ENCODE measurements at places on chromosomes 6 and 20.
A peak's percentile ranks its signal among the peaks of the same experiment; 100 is the strongest.

GRCh38 chr6:3518356-3519190 is 61.7 kb upstream of the SLC22A23 start:
- peak; percentile 55 for DNase-seq

DNA sequence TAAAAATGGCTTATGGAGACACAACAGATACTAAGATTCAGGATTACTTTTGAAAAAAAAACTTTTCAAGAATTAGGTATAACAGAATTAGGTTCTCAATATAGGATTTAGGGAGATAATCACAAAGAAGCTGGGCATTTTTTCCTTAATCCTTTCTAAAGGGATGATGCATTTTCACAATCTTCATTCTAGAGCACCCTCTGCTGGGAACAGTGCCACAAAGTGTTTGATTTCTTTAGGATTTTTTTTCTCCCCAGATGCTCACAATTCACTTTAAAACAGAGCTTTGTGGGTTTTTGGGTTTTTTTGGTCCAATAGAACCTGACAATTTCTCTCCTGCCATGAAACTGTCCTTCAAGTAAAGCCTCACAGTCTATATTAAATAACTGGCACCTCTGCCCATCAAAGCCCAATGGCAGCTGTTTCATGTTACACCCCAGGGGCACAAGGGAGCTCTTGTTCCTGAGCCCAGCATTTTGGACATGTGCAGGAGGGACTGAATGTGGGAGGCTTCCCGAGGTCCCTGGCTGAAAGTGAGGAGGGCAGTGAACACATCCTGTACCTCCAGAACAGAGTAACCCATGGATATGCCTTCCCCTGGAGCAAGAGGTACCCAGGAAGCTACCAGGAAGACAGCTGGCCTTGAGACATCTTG is 39.7 kb downstream of the PREP start:
- DNase-seq, result no peak

GRCh38 chr20:44187054-44187771 is at the start of gene JPH2:
Gene JPH2, minus strand, starts transcription at chr20:44187188. Its CDS starts 483 bp downstream, at chr20:44186705.
- DNase-seq, result peak; percentile 36

GRCh38 chr6:83270971-83271719 is 78.0 kb downstream of the RWDD2A start:
- no peak for DNase-seq

GRCh38 chr6:14903176-14904038 is 342.5 kb upstream of the JARID2 start:
- DNase-seq, result no peak

GRCh38 chr6:31870385-31870921 is 7.8 kb upstream of the NEU1 start:
- no peak for DNase-seq

DNA sequence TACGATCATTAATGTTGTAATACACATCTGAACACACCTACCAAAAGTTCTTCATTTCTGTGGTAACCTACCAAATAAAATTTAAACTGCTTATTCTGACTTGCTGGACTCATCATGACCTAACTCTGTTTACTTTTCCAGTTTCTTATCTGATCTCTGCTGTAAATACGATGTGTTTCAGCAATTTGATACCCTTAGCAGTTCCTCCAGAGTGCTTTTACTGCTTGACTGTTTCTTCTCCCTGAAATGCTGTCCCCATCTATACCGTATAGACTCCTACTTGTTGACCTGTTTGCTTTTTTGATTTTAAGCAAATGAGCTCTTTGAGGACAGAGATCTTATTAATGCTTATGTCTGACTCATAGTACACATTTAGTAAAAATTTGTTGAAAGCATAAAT is 119.5 kb downstream of the SCAF8 start:
- no peak for DNase-seq

- DNase-seq, result no peak
These were observed 116.9 kb downstream of the RWDD2A start for GRCh38 chr6:83310046-83310445.

DNA sequence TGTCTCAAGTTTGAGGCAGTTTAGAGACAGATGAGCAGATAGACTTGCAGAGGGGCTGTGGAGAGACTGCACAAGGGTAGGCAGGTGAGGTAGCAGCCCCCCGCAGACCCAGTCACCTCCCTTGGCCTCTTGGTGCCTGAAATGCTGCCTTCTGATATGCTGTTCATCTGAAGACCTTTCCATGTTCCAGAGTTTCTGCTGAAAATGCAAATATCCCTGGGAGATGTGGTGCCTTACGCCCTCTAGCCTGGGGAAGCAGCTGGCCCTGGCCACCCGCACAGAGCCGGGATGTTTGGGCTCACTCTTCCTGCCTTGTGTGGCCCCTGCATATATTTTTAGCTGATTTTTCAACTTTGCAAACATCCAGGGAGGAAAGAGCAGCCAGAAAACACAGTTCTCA is 51.4 kb downstream of the TMEM242 start:
- no peak for DNase-seq

DNA sequence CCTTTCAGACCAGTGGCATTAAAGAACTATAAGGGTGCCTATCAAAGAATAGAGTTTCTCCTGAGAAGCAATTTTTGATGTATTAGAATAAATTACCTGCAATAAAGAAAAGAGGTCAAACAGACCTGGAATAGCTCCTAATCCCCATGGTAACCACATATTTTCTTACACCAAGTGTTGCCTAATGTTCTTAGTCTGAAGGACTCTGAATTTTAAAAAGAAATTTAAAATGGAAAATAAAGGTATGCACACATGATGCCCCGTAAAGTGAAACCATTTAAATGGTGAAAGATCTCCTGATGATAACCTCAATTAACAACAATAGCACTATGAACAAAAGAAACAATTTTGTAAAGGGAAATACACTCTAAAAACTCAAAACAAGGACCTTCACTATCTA is 55.1 kb upstream of the LOC128125822 start:
- DNase-seq, result no peak

GRCh38 chr6:53441035-53441493 is 92.3 kb upstream of the ELOVL5 start:
- DNase-seq, result no peak

DNA sequence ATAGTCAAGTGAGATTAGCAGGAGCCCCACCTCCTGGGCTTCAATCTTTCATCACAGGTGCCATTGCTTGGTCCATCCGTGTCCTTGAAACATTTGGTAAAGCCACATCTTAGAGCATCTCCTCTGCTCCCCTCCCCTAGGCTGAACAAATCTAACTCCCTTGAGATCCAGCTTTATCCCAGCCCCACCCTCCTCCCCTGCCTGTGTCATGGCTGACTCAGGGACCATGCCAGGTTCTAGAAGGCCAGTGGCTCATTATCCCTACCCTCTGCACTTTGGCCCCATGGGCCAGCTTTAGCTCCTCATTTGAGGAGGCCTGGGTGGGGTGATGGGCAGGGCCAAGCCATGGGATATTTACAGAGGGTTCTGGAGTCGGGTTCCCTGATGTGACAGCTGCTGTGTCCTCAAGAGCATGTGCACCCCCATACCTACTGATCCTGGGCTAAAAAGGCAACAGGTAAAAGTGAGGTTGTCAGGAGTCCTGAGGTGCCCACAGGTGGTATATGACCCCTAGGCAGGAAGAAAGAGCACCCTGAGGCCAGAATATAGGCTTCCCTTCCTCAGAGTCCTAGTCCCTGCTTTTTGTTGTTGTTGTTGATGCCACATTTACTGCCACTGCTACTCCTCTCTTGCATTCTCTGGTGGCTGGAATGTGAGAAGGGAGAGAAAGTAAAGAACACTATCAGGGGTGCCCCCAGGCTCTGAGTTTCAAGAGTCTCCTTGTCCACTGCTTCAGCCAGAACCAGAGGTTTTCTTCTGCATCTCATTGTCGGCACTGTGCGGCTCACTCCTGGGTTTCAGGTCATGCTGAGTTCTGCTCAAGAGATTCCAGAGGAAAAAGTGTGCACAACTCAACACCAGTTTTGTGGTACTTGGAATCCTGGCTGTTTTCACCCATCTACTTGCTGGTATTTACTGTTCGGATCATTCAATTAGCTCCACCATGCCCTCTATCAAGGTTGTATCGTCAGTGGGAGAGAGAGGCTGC is 228.4 kb downstream of the LRFN2 start:
- DNase-seq, result no peak

DNA sequence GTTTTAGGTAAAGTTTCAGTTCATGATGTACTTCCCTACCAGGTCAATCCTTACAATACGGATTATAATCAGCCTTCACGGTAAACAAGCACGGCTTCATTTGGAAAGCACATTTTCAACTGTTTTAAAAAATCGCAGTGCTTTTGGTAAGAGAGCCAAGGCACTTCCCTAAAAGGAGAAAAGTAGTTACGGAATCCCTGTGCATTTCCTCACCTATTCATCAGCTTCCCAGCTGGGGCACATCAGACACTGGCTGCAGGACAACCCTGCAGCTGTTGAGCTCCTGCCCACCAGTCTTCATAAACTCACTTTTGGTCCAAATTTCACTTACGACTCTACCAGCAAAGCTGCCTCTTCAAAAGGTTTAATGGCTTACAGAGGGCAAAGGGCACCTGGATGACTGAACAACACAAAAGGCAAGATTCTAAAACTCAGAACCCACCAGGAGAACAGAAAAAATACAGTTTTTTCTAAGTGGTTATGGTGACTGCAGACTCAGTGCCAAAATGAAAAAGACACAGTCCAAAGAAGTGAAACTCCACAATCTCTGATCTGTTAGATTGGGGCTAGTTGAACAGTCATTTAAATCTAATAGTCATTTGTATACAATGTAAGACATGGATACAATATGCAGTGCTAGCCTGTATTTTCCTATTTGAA is 7.5 kb downstream of the SNX5 start:
- DNase-seq, result no peak

DNA sequence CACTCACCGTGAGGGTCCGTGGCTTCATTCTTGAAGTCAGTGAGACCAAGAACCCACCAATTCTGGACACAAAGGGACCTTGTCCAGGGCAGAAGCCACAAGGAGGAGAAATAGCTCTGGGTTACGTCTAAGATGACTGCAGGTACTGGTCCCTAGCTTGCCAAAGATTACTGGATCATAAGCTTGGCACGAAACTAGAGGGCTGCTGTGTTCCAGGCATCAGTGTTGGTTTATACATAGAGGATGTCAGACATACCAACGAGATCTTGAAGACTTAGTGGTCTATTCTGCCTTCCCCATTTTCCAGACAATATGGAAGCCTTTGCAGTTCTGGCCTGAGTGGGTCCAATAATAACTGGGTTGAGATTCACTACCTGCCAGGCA is 175.7 kb downstream of the TBX18 start:
- DNase-seq, result no peak

GRCh38 chr6:167906899-167907298 is 80.2 kb downstream of the AFDN start:
- DNase-seq, result peak; percentile 77

DNA sequence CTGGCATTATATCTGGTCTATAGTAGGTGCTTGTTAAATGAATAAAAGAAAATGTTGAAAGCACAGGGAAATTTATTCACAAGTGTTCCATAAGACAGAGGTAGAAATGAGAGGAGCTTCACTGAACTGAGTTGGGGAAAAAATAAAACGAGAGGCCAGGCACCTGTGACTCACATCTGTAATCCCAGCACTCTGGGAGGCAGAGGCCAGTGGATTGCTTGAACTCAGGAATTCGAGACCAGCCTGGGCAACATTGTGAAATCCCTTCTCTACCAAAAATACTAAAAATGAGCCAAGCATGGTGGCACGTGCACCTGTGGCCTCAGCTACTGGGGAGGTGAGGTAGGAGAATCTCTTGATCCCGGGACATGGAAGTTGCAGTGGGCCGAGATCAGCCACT is 28.1 kb upstream of the IBTK start:
- DNase-seq, result no peak

DNA sequence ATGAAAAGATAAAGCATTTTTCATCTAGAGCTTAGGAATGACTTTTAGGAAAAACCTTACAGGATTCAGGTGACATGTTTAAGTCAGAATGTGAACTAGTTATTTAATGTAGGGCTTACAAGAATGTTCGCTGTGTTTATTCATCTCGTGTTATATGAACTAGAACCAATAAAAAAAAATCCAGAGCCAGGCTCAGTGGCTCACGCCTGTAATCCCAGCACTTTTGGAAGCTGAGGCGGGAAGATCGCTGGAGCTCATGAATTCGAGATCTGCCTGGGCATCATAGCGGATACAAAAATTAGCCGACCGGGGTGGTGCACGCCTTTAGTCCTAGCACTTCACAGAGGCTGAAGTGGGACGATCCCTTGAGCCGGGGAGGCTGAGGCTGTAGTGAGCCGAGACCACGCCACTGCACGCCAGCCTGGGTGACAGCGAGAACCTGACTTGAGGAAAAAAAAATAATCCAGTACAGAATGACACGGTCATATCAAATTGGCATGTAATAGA is 46.3 kb downstream of the OR2B2 start:
- DNase-seq, result no peak

DNA sequence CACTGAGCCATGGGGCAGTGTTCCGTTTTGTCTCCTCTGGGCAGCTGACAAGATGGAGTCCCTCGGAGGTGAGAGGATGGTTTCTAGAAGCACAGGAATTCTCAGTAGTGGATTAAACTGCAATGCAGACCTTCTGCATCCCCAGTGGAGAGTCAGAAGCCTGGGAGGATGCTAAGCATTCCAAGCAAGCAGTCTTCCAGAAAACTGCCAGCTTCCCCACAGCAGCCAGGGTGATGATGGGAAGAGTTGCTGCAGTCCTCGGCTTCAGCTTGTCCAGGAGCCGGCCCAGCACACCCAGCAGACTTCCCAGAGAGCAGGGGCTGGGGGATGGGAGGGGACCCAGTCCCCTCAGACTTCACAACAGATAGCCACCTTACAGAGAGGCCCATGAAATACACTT is 163.6 kb downstream of the LY86 start:
- peak; percentile 41 for DNase-seq

DNA sequence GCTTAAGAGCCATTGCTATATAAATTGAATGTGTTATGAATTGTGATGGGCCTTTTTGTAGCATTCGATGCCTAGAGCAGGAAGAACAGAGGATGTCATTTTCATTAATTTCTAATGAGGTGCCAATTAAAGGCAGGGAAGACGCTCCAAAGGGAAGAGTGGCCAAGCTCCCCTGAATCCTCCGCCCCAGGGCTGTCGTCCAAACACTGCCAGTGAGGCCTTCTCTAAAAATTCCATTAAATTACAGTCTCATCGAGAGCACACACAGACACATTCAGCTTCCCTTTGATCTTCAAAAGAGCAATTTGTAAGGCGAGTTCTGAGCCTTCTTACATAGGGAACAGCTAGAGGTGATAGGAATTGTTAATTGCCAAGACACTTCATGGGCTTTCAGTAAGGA is 300.0 kb downstream of the ZFAND3 start:
- DNase-seq, result no peak

DNA sequence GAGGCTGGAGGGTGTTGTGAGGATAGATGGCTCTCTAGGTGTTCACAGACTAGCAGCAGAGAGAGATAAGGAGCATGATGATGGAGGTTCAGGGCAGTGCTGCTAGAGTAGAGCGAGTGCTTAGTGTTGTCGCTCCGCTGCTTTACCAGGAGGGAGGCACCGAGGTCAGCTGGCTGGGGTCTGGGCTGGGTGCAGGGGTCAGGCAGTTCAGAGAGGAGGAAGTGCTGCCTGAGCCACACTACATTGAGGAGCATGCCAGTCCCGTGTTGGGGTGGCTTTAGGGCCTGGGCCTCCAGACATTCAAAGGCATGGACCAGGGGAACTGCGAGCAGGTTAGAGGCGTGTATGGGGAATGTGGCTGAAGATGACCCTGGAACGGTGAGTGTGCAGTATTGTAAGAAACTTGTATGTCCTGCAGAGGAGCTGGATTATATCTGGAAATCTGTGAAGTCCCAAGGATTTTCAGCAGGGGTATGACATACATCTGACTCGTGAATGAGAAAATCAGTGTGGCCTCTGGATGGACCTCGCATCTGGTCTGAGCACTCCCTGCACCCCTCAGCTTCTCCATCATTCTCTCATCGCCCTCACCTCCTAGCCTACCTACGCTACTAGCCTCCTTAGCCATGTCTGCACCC is 66.9 kb downstream of the IGF2R start:
- no peak for DNase-seq

- DNase-seq, result no peak
These were observed 57.6 kb downstream of the GOPC start for GRCh38 chr6:117544716-117545115.

Data from mucosa of gallbladder (tissue), 1 donor.